ENCODE measurements at places on chromosomes 5 and 9. TPM values are rescaled to one million over a fixed set of nuclear protein-coding genes. Genes with fewer than 3 reads are reported as not detected.
A peak's percentile ranks its signal among the peaks of the same experiment; 100 is the strongest.

DNA sequence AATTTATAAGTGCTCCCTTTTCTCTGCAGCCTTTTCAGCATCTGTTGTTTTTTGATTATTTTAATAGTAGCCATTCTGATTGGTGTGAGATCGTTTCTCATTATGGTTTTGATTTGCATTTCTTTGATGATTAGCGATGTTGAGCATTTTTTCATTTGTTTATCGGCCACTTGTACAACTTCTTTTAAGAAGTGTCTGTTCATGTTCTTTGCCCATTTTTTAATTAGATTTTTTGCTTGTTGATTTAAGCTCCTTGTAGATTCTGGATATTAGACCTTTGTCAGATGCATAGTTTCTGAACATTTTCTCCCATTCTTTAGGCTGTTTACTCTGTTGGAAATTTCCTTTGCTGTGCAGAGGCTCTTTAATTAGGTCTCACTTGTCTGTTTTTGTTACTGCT lies 46.3 kb downstream of the FYB1 start:
- no peak for DNase-seq
- no peaks in the 10 kb centered on the region for H3K27me3 ChIP-seq
- H3K27ac ChIP-seq, result no peak overlapping the region
- no peak overlapping the region for H3K4me3 ChIP-seq

GRCh38 chr9:116661037-116661954 lies 25.8 kb upstream of the TRIM32 start:
- H3K27ac ChIP-seq, result no peak overlapping the region
- no peak overlapping the region for H3K4me3 ChIP-seq
- no peaks in the 10 kb centered on the region for H3K36me3 ChIP-seq
- H3K4me1 ChIP-seq, result no peaks in the 10 kb centered on the region
- no peaks in the 10 kb centered on the region for H3K27me3 ChIP-seq
- peak; percentile 24 for DNase-seq

The TAF11L5 gene
- not detected for total RNA-seq

GRCh38 chr9:80615964-80616363 lies 1044.2 kb downstream of the TLE4 start:
- H3K27ac ChIP-seq, result no peak overlapping the region
- H3K4me1 ChIP-seq, result no peaks in the 10 kb centered on the region
- no peak overlapping the region for H3K4me3 ChIP-seq
- DNase-seq, result no peak

DNA sequence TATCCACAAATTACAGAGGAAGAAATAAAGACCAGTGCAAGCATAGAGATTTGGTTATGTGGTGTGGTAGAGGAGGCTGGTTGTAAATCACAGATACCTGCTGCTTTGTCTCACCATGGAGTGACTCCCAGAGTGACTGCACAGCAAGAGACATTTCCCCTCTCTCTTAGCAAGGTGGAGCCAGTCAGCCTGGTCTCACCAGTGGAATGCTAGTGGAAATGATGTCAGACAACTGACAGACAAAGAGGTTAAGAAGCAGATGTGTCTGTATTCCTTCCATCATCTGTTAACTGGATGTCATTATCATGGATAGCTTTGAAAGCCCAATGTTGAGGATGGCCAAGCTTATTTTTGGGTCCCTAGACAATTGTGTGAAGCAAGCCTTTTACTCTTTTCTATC lies 509.4 kb upstream of the SEMA6A start:
- H3K36me3 ChIP-seq, result no peaks in the 10 kb centered on the region
- no peak overlapping the region for H3K27ac ChIP-seq
- DNase-seq, result no peak
- no peak overlapping the region for H3K4me3 ChIP-seq

DNA sequence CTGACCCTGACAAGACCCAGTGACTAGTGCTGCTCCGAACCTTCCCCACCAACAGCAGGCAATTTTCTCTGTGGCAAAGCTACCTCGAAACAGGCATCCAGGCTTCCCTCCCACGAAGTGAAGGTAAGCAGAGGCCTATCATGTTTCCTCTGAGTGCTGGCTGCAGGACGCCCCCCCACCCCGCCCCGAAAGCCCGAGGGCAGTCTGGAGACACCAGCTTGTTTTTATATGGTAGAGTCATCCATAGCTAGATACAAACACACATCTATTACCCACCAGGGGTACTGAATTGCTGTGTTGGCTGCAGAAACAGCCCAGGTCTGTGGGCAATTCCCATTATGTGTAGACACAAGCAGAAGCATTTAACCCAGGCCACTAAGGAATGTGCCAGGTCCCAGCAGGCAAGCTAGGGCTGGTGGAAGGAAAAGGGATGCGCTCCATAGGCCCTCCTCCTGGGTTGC lies 40.4 kb downstream of the LIX1 start:
- no peak overlapping the region for H3K4me3 ChIP-seq
- no peak for DNase-seq
- H3K27me3 ChIP-seq, result peaks cover 16% of the 10 kb centered on the region
- H3K4me1 ChIP-seq, result no peaks in the 10 kb centered on the region

Measured in activated CD8-positive, alpha-beta T cell treated with anti-CD3 and anti-CD28 coated beads, Interleukin-2, amount 10 ng/mL, durations not matched to agents 7 days and 5 days (primary cell).